Activated CD4-positive, CD25-positive, alpha-beta regulatory T cell treated with anti-CD3 and anti-CD28 coated beads, Interleukin-2, amount 50 U/mL, for 72 hours (primary cell): ENCODE measurements at places on chromosomes 1 and 21.

- DNase-seq: no peak
Measured at GRCh38 chr1:163824006-163824405, 502.3 kb downstream of the NUF2 start.

- DNase-seq: no peak
Measured at GRCh38 chr1:11194407-11195176, 5.4 kb downstream of the ANGPTL7 start.

DNA sequence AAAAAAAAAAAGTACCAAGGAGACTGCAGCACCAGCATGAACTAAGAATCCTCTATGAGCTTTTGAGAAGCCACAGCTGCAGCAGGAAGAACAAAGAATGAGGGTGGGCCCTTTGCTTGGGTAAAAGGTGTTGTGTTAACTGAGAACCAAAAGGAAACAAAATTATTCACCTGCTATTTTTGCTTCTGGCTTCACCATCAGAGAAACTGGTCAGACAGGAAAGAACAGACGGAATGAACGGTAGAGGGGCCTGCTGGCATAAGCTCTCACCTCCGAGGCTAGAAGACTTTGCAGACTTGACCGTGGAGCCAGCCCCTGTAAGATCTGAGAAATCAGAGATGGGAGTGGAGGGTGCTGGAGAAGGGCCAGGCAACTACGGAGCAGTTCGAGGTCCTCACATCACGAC is 27.6 kb downstream of the IL10RB start:
- no peak for DNase-seq

DNA sequence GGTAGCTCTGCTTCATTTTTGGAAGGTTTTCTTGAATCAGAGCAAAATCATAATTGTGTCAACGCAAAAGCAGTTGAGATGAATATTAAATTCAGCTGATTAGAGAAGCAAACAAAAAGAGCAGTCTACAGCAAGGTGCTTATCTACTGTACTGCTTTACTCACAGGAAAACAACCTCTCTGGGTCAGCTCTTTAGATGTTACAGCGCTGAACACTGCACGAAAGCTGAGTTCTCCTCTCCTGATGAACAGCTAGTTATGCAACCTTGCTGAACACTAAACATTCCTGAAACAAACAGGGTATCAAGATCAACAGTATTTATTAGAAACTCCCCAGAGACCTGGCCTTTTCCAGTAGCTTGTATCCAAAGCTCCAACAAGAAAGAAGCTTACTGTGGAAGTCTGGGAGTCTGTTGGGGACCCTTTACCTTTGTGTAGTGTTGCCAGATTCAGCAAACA is 41.3 kb downstream of the TBCE start:
- no peak for DNase-seq

GRCh38 chr1:31428436-31429221 is 15.6 kb downstream of the SERINC2 start:
- DNase-seq: no peak
